ENCODE measurements at places on chromosomes 12 and 14.
A peak's percentile ranks its signal among the peaks of the same experiment; 100 is the strongest.

DNA sequence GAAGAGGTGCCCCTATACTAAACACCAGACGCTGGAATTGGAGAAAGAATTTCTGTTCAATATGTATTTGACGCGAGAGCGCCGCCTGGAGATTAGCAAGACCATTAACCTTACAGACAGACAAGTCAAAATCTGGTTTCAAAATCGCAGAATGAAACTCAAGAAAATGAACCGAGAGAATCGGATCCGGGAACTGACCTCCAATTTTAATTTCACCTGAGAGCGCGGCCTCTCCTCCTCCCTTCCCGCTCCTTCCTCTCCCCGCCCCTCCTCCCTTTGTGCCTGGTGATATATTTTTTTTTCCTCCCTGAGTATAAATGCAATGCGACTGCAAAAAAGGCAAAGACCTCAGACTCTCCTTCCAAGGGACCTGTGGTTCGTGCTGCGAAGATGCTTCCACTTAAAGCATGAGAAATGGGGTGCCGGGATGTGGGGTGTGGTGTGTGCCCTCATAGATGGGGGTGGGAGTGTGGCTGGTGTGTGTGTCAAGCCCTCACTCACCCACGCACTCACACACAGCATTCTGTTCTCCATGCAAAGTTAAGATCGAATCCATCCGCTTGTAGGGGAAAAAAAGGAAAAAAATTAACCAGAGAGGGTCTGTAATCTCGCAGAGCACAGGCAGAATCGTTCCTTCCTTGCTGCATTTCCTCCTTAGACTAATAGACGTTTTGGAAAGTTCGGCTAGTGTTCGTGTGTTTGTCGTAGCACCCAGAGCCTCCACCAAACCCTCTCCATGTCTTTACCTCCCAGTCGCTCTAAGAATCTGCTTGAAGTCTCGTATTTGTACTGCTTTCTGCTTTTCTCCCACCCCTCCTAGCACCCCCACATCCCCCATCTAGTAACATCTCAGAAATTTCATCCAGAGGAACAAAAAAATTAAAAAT, 4.5 kb downstream of the HOXC10 start:
- no peak for DNase-seq

DNA sequence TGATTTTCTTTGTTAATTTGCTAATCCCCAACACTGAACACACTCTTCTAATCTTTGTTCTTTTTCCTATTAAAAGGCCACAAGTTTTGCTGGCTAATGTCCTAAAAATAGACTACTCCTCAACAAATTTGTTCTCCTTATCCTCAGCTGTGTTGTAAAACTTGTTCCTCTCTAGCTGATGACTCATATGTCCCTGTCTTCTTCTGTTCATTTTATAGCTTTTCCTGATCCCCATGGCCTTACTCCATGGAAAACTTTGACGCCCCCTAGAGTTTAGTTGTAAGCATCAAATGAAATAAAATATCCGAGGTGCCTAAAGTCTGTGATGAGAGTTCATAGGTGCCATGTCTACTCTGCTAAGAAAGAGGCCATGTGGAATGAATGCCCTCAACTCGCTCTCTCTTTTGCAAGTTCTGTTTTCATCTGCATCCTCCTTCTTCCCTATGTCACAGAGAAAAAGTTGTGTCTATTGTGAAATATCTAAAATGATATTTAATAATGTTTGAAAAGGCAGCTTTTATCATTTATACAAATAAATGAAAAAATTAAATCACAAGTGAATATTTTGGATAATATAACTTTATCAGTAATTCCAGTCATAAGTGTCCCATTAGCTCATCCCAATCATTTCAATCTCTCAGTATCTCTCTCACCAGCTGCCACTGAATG, 237.9 kb downstream of the IPO8 start:
- DNase-seq: no peak

- DNase-seq: no peak
These were observed 8.2 kb upstream of the FOXG1 start for GRCh38 chr14:28758253-28758884.

DNA sequence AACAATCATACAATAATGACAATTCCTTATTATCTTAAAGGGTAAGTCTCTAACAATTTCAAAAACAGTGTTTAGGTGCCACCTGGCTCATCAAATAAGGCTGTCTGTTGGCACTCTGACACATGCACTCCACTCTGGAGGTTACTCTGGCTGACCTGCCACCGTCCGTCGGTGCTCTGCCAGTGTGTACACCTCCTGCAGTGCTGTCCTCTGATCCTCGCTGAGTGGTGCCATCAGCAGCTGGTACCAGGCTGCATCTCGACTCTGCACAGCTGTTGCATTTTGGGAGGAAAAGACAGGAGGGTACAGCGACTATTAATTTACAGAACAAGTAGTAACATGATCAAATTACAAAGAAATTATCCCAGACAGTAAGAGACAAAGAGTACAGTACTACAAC, 63.9 kb downstream of the IPO8 start:
- DNase-seq: no peak

GRCh38 chr14:94656043-94656442, 43.9 kb downstream of the SERPINA3 start:
- no peak for DNase-seq

DNA sequence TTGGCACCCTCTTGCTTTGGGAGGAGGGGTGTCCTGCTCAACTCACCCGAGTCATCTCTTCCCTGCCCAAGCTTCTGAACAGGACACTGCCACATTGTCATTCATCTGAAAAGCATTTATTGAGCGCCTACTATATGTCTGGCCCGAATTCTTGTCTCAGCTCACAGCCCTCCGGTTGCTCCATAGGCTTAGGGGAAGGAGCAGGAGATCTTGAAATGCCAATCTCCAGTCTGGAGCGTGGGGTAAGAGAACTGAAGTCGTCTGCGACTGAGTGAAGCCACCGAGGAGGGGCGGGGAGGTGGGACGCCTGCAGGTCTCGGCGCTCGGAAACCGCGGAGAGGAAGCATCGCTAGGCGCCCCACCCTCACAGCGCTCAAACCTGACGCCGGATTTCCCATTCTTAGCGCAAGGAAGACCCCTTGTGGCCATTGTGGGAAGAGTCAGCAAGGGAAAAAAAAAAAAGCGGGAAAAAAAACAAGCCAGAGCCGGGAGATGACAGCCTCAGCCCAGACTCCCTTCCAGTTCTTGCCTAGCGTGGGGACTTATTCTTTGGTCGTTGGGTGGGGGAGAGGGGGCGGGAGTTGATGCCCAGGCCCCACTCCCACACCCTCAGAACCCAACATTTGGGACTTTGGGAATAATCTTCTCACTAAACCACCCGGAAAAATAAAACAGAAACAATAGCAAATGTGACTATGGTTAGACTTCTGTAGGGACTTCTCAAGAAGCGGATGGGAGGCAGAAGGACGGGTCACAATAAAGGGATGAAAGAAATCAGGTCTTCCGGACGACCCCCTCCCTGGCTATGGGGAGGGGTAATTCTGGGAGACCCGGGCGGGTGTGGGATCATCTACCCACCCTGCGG, 28.2 kb upstream of the SMUG1 start:
- peak; percentile 79 for DNase-seq

DNA sequence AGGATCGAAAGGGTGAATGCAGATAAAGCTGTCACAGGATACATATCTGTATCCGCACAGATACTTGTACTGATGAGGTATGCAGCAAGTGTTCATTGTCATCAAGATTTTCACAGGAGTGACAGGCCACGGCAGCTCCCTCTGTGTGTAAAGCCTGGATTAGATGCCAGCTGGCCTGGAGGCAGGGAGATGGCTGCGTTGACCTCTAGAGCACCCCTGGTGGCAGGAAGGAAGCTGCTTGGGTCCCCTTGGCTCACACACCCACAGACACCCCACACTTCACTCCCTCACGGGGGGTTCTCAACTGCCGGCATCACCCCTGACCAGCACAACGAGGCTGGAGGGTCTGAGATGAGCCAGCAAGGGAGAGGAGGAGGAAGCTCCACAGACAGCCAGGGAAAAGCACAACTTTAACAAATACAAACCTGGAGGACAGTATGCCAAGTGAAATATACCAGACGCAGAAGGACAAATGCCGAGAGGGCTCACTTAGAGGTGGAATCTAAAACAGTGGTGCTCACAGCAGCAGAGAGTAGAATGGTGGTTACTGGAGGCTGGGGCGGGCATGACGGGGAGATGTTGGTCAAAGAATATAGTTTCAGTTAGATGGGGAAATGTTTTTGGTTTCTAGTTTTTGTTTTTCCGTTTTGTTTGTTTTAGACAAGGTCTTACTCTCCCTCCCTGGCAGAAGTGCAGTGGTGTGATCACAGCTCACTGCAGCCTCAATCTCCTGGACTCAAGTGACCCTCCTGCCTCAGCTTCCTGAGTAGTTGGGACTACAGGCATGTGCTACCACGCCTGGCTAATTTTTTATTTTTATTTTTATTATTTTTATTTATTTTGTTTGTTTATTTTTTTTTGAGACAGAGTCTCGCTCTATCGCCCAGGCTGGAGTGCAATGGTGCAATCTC, 45.7 kb downstream of the TEAD4 start:
- no peak for DNase-seq

DNA sequence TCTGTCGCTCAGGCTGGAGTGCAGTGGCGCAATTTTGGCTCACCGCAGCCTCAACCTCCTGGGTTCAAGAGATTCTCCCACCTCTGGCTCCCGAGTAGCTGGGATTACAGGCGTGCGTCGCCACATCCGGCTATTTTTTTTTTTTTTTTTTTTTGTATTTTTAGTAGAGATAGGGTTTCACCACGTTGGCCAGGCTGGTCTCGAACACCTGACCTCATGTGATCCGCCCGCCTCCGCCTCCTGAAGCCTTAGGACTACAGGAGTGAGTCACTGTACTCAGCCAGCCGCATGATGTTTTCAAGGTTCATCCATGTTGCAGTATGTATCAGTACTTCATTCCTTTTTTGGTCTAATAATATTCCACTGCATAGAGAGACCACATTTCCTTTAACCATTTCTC, 2.4 kb upstream of the RNF34 start:
- no peak for DNase-seq

- DNase-seq: no peak
These were observed 771 bp upstream of the KCNJ8 start for GRCh38 chr12:21775133-21775820.

DNA sequence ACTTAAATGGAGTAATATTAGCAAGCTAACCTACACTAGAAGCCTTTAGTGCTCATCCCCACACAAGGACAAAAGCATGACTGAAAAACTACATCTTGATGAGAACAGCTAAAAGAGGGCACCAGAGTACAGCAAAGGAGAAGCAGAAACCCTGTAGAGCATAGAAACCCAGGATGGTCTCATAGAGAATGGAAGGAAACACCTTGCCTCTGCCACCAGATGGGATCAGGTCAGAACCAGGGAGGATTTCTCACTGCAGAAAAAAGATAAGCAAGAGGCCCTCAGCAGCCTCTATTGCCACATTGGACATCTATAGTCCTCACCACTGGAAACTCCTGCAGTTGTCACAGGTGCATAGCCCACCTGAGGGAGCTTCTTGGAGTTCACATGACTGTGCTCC, 13.6 kb upstream of the ZNF705A start:
- no peak for DNase-seq

- DNase-seq: peak; percentile 44
These were observed 25.1 kb upstream of the ITGA5 start for GRCh38 chr12:54444206-54444605.

GRCh38 chr12:2332236-2332635, 279.4 kb downstream of the CACNA1C start:
- no peak for DNase-seq

GRCh38 chr14:51942971-51943370, 46.4 kb upstream of the RTRAF start:
- DNase-seq: no peak

GRCh38 chr14:71116568-71117122, 209.4 kb downstream of the PCNX1 start:
- DNase-seq: no peak

GRCh38 chr12:54750-55535, 11.6 kb upstream of the IQSEC3 start:
- no peak for DNase-seq

- DNase-seq: peak; percentile 51
These were observed 132.9 kb upstream of the DAAM1 start for GRCh38 chr14:59055439-59056045.

GRCh38 chr12:3148366-3149000, 71.3 kb downstream of the TSPAN9 start:
- DNase-seq: no peak
